Gastroesophageal sphincter (tissue), 4 donors: ENCODE measurements at places on chromosomes 7 and 10. TPM values are rescaled to one million over a fixed set of nuclear protein-coding genes. Genes with fewer than 3 reads are reported as not detected.

- no peak for ATAC-seq
These were observed 480.0 kb downstream of the GALNT17 start for GRCh38 chr7:71611986-71612385.

DNA sequence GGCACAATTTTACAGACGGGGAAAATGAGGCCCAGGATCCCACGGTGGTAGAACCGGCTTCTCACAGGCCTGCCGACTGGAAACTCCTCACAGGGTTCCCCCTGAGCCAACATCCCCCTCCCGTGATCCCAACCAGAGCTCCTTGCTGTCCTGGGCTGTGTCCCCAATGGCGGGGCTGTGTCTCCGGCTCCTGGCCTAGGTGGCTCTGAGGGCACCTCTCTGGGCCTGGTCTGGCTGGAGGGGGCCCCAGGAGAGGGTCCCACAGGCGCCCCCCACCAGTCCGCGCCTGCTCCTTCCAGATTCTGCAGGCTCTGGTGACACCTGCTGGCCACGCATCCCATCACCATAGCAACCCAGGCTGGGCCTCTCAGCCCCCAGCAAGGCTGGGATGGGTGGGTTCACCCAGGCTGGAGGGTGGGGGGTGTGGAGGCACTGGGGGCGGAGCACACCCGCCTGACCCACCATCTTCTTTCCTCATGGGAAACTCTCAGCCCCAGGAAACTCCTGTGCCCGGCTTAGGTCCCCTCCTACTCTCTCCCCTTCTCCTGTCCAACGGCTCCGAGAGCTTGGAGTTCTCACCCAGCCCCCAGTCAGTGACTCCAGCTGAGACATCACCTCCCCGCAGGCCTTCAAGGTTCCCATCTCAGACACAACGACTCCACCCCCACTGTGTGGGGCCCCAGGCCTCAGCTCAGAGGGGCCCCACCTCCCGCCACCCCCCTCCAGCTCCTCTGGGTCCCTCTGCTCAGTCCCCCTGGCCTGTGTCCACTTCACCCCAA is 27.1 kb upstream of the TNRC18 start:
- ATAC-seq = peak; percentile 63

- ATAC-seq = no peak
These were observed 25.7 kb upstream of the OPALIN start for GRCh38 chr10:96384506-96384905.

PDK4 gene
- total RNA-seq = 603 TPM

DNA sequence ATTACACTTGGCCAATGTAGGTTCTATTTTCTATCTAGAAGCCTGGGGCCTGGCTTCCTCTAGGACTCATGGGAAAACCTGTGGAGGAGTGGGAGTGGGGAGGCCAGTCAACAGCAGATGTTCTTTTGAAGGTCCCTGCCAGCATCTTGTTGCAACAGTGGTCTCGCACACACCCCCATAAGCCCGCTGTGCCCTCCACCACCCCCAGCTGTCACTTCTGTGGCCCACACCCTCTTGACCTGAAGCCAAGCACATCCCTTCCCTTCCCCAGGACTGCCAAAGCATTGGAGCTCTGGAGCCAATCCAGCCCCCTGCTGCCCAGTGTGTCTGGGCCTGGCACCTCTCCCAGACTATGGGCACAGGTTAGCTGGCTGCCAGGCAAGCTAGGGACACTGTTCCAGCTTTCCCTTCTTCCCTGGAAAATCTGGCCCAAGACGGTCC is 1.9 kb upstream of the STX1A start:
- ATAC-seq = peak; percentile 42

GRCh38 chr10:129402459-129402858 is 64.6 kb upstream of the MGMT start:
- ATAC-seq = no peak

LRRC72 gene
- not detected for total RNA-seq

- ATAC-seq = no peak
These were observed 170.5 kb upstream of the EEPD1 start for GRCh38 chr7:35982600-35982999.

DNA sequence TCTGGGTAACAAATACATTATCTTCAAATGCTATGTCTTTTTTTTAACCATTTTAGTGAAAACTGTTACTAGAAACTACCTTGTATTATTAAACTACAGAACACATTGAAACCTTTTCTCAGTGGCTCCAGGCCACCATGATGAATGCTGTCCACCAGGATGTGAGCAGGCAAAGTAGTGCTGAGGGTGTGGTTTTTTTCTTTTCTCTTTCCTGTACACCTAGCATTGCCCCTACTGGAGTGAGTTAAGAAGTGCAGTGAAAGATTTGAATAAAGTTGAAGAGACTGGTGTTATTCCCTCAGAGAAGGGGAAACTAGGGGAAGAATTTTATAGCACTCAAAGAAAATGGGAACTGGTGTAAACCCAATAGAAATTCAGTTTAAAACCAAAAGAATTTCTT is 120.0 kb upstream of the SAMD8 start:
- ATAC-seq = no peak

CAMK2B gene
- 0.27 TPM for total RNA-seq

DNA sequence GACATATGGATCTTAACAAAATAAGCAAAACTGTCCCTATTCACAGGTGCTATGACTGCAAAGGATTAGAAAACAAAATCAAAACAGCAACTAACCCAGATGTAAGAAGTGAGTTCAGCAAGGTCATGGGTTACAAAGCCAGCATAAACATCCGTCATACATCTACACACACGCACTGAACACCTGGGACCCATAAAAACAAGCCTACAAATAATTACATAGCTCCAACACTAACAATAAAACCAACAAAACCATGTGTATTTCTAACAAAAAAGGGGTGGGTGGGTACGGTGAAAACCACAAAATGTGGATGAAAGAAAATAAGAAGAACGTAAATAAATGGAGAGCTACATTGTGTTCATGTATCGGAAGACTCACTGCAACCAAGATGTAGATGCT is 256.8 kb downstream of the ELFN1 start:
- no peak for ATAC-seq

CUBN gene
- total RNA-seq = 2.1 TPM
